Stimulated activated CD4-positive, alpha-beta T cell treated with anti-CD3 and anti-CD28 coated beads, Interleukin-4, amount 100 ng/mL, for 4 hours (primary cell): ENCODE measurements at places on chromosomes 6 and 20.

- DNase-seq: no peak
These were observed 13.7 kb downstream of the SPATA2 start for GRCh38 chr20:49901588-49901987.

- DNase-seq: no peak
These were observed 125.0 kb downstream of the TBX18 start for GRCh38 chr6:84639396-84639795.

GRCh38 chr20:31662372-31662854 lies 24.7 kb downstream of the COX4I2 start:
- DNase-seq: no peak

- DNase-seq: no peak
These were observed 375.2 kb upstream of the AGPAT4 start for GRCh38 chr6:161649068-161649467.

- DNase-seq: no peak
These were observed 53.9 kb downstream of the FAM50B start for GRCh38 chr6:3902871-3903648.
